ENCODE measurements at places on chromosomes 1 and 21. TPM values are rescaled to one million over a fixed set of nuclear protein-coding genes. Genes with fewer than 3 reads are reported as not detected.

Gene MAP3K7CL
- polyA plus RNA-seq: 7.8 TPM

Gene MARK1
- polyA plus RNA-seq: not detected

Gene CSRP1
- 27.7 TPM for polyA plus RNA-seq

Gene SLAMF1
- polyA plus RNA-seq: 24.3 TPM

Gene MR1
- 23.1 TPM for polyA plus RNA-seq

Gene PLA2G2D
- polyA plus RNA-seq: 3.6 TPM

Gene RBM11
- polyA plus RNA-seq: 2.9 TPM

Gene B3GALT2
- 0.22 TPM for polyA plus RNA-seq

Gene MRPL20
- 97.5 TPM for polyA plus RNA-seq

Gene TFF3
- polyA plus RNA-seq: not detected

Gene SPRR2G
- not detected for polyA plus RNA-seq

Gene CD34
- not detected for polyA plus RNA-seq

Gene RXRG
- polyA plus RNA-seq: not detected

Gene SH2D1B
- 0.74 TPM for polyA plus RNA-seq

Gene IL20
- polyA plus RNA-seq: not detected

Gene AGT
- polyA plus RNA-seq: not detected

Gene ERG
- polyA plus RNA-seq: not detected

Gene TMEM52
- polyA plus RNA-seq: not detected

Gene PTAFR
- polyA plus RNA-seq: 4.4 TPM

Gene ACTA1
- not detected for polyA plus RNA-seq

Gene UMODL1
- polyA plus RNA-seq: 0.04 TPM

Gene C4BPA
- not detected for polyA plus RNA-seq

Gene ACTL8
- not detected for polyA plus RNA-seq

Gene GJB4
- not detected for polyA plus RNA-seq

Gene TSPAN2
- polyA plus RNA-seq: not detected

Gene PADI2
- 0.08 TPM for polyA plus RNA-seq

Gene PFKL
- 210 TPM for polyA plus RNA-seq

Gene TLR5
- polyA plus RNA-seq: 0.28 TPM

Gene AKR7A3
- polyA plus RNA-seq: not detected

Gene HSD3B2
- polyA plus RNA-seq: not detected

Gene KRTAP11-1
- polyA plus RNA-seq: not detected

Gene TTC39A
- polyA plus RNA-seq: not detected

Gene C1QA
- polyA plus RNA-seq: not detected

Gene SPRR1B
- not detected for polyA plus RNA-seq

Gene SLC2A5
- polyA plus RNA-seq: 24.8 TPM

Gene POLR3C
- 61.7 TPM for polyA plus RNA-seq

Gene MMEL1
- 7.9 TPM for polyA plus RNA-seq

Gene OR2T33
- not detected for polyA plus RNA-seq

Gene RRP1
- polyA plus RNA-seq: 9.4 TPM

Gene ITPKB
- polyA plus RNA-seq: 39.4 TPM

Gene LIN28A
- polyA plus RNA-seq: not detected

Measured in naive B cell (primary cell).